Activated CD8-positive, alpha-beta memory T cell treated with anti-CD3 and anti-CD28 coated beads for 4 hours (primary cell): ENCODE measurements at places on chromosomes 5 and 9.

- no peak for DNase-seq
Observed at GRCh38 chr5:102582696-102583095, 83.9 kb upstream of the SLCO6A1 start.

GRCh38 chr5:10654566-10654965, 90.7 kb downstream of the ANKRD33B start:
- no peak for DNase-seq

DNA sequence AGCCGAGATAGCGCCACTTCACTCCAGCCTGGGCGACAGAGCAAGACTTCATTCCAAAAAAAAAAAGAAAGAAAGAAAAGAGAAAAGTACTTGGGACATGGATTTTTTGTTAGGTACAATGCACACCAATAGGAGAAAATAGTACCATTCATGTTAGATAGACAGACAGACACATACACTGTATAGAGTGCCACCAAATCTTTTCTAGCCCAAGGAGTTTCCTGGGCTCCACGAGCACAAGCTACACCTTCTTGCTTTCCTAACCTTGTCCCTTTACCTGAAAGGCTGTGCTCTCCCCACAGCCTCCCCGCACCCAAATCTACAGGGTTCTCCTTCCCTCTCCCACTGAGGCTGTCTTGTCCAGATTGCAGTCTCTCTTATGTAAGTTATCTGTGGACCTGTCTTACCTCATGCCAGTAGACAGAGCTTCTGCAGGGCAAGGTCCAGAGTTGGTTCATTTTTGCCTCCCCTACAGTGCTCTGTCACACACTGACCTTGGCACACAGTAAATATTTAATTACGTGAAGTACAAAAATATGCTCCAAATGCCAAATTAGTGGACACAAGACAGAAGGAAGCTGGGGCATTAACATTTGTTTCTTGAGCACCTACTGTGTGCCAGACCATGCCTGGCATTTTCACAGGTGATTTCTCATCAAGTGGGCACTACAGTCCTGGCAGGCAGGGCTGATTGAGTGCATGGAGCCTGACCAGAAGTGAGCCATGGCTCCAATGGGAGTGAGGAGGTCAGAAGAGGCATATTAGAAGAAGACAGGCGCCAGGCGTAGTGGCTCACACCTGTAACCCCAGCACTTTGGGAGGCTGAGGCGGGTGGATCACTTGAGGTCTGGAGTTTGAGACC, 5.9 kb downstream of the ALAD start:
- no peak for DNase-seq

DNA sequence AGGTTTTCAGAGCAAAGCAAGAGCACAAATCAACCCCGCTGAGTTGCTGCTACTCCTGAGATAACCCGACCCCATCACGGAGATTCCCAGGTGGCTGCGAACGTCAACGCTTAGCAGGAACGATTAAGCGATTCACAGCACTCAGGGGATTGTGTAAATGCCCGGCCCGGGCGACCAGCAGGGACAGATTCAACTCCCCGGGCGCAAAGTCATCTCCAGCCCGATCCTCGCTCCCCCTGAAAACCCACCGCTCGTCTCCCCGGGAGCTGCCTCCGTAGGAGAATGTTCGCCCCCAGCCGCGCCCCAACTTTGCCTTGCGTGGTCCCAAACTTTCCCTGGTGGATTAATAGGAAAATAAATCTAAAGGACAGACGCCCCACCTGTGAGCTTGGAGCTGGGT, 685 bp downstream of the SLC24A2 start:
- DNase-seq = no peak

DNA sequence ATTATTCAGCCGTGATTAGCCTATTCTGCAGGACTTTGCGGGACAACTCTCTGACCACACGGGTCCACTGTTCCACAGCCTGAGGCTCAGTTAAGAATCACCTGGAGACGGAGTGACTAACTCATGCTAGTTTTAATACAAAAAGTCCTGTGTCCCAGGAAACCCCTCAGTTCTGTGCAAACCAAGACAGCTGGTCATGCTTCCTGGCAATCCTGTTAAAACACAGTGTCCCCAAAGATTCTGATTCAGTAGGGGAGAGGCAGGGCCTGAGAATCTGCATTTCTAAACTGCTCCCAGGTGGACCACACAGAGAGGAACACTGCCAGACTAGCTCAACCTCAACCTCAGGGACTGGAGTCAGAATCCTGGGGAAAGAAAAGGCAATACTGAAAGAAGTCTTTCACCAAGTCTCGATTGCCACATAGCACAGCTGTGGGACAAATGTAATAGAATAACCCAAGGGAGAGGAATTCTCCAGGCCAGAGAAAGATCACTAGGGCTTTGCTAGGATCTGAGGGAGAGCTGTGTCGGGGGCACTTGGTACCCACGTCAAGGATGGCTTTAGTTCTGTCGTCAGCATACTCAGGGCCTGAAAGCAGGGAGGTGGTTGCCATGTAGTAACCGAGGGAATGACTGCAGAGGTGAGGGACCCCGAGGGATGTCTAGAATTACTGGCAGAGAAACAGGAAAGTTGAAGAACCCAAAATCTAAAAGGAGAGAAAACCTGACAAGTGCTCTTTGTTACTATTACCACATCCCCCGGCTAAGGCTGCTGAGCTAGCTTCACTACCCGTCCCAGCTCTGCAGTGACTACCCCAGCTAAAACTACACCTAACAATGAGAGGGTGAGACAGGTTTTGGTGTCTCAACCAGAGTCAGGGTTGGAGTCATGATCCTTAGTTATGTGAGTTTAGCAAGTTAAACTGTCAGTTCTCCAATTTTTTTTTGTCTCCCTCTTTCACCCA, 8.6 kb downstream of the SUSD1 start:
- DNase-seq = no peak

- no peak for DNase-seq
Observed at GRCh38 chr5:10832421-10832820, 71.4 kb upstream of the DAP start.
